ENCODE measurements at places on chromosomes 2 and 18.
A peak's percentile ranks its signal among the peaks of the same experiment; 100 is the strongest.

DNA sequence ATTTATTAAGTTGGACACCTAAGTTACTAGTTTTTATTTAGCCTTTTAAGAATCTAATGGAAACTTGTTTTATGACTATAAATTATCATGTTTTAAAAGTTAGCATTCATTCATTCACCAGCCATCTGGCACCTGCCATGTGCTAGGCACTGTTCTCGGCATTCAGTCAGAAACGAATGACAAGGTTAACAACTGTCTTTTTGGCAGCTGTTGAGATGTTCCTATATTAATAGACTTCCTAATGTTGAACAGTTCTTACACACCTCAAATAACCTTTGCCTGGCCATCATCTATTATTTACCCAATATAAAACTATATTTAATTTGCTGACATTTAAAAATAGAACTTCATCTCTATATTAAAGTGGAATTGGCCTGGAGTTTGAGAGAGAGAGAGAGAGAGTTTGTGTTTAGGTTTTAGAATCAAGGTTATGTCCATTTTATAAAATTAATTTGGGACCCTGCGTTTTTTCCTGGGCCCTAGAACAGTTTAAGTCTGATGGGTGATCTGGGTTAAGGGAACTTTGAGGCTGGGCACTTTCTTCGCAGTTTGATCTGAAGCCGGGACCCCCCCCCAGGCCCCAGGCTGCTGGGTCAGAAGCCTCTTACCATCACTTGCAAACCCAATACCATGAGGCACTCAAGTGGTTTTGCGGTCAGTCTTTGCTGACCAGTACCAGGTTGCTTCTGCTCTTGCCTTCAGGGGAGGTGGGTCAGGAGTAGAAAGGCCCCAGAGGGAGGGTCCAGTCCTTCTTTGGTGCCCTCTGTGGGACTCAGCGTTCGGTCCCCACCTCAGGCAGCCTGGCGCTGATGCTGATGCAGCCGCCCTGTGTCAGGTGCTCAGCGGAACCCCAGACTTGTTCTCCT, 48.3 kb upstream of the ASB1 start:
- DNase-seq, result no peak

- DNase-seq, result no peak
These were observed 145.0 kb downstream of the MAP4K4 start for GRCh38 chr2:101842471-101842870.

- no peak for DNase-seq
These were observed 104.7 kb downstream of the KLHL29 start for GRCh38 chr2:23489471-23490322.

- DNase-seq, result peak; percentile 59
These were observed 232.5 kb downstream of the PTGR3 start for GRCh38 chr18:74976331-74976909.

DNA sequence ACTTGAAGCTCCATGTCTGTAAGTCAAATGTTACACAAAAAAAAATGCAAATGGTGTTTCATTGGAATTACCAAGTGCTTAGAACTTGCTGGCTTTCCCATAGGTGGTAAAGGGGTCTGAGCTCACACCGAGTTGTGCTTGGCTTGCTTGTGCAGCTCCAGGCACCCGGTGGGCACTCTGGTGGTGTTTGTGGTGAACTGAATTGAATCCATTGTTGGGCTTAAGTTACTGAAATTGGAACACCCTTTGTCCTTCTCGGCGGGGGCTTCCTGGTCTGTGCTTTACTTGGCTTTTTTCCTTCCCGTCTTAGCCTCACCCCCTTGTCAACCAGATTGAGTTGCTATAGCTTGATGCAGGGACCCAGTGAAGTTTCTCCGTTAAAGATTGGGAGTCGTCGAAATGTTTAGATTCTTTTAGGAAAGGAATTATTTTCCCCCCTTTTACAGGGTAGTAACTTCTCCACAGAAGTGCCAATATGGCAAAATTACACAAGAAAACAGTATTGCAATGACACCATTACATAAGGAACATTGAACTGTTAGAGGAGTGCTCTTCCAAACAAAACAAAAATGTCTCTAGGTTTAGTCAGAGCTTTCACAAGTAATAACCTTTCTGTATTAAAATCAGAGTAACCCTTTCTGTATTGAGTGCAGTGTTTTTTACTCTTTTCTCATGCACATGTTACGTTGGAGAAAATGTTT, 97.9 kb upstream of the IL1R2 start:
- DNase-seq, result no peak

- DNase-seq, result peak; percentile 16
These were observed 499.9 kb upstream of the SPHKAP start for GRCh38 chr2:228681426-228681825.

DNA sequence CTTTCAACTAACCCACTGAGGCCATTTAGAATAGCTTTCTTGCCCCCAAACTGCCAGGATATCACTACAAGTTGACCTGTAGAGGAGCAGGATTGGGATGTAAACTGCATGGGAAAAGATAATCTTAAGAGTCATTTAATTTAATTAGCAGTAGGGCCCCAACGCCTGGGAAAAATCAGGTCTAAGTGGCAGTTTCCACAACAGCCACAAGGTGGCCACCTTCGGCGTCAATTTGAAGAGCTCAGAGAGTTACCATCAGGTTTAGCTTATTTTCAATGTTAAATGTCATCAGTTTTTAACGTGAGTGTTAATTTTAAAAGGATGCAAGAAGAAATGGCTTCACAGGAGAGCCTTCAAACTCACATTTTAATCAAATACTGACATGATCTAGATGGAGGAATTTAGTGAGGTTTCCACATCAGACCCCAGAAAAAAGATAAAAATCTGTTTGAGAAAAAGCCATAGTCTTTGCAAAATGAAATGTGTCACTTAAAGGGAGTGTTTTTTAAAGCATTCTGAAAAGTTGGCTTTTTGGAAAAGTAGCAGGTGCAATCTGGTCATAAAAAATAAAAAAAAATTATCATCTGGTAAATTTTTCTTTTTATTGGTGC, 77.3 kb upstream of the UPP2 start:
- peak; percentile 55 for DNase-seq

- DNase-seq, result no peak
These were observed 86.2 kb downstream of the METTL8 start for GRCh38 chr2:171347591-171348032.

DNA sequence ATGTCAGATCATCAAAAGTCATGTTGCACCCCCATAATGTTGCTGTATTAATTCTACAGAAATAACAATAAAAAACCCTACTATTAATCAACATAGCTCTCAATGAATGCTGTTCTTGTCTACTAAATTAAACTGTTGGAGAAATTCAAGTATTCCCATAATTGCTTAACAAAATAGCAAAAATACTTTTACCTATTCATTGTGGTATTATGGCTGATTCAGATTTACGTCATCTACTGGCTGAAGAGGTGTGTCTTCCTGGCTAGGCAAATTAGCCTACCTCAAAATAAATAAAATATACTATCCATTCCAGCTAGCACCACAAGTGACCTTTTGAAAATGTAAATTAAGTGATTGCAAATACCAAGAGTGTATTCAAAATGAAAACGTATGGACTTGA, 249.4 kb downstream of the MEIS1 start:
- DNase-seq, result no peak

- DNase-seq, result no peak
These were observed 372.1 kb upstream of the MYT1L start for GRCh38 chr2:2703172-2703571.

DNA sequence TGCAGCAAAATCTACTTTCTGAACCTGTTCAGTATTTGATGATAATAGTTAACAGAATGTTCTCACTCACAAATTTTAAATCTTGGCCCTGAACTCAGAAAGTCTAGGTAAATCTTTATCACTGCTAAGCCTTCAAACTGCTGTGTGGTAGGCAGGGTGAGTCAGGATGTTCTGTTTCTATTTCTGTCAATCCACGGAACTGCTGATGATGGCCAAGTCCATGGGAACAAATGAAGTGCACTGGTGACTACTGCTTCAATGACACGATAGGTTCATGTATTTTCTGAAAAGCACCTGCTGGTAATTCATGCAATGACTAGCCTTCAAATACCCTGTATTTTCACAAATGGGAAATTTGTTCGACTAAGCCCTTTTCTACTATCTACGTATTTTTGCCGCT, 14.2 kb downstream of the NIFK start:
- no peak for DNase-seq

GRCh38 chr2:183812091-183812490, 687.8 kb downstream of the NUP35 start:
- DNase-seq, result no peak

- no peak for DNase-seq
These were observed 26.8 kb downstream of the NIFK start for GRCh38 chr2:121709776-121710469.

DNA sequence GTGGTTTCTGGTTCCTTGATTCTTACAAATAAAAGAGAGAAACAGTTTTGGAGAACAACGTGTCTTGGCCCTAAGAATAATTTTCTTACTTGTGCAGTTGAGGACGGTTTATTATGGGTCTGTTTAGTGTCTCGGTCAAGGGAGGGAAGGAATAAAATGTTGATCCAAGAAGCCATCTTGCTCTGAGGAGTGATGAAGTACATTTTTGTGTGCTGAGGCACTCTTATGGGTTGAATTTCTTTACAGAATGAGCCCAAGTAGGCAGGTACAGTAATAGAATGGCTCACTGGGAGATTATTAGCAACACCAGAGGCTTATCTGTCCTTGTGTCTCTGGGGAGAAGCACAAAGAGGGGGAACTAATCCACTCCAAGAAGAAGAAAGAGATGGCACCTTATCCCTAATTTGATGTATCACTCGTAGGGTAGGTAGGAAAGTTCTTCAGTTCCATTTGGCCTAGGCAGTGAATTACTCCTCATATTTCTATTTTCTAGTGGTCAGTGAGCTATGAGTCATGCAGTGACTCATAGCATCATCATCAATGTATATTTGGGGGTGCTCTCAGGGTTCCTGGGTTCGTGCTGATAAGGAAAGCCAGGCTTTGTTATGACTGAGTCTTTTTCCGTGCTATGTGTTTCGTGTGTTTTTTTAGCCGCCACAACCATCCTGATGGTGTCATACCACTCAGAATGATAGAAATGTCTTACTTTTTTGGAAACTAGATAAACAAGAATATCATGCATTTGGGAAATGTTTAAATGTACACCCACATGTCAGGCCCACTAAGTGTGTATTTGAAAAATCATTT, 250.1 kb upstream of the CTAGE1 start:
- DNase-seq, result no peak

DNA sequence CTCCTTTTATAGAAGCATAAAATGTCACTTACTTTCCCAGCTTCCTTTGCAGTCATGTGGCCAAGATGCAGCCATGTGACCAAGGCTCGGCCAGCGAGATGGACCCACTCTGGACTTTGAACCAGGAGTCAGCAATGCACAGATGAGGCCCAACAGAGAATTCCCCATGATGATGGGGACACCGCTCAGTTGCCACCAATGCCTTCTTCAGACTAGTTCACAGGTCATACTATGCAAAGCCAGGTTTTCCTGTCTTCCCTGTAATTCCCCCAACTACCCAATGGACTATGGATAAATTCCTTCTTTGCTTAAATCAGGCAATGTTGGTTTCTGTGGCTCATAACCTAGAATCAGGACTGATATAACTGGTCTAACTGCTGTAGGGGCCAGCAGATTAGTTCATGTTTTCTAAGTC, 22.5 kb upstream of the REL start:
- DNase-seq, result no peak

GRCh38 chr18:533995-534601, 33.6 kb upstream of the COLEC12 start:
- no peak for DNase-seq

- DNase-seq, result no peak
These were observed 27.4 kb upstream of the MTIF2 start for GRCh38 chr2:55296393-55296792.

GRCh38 chr2:142954493-142954892, 77.0 kb downstream of the KYNU start:
- DNase-seq, result no peak

- DNase-seq, result no peak
These were observed 295.7 kb downstream of the LRP1B start for GRCh38 chr2:141835103-141835502.

DNA sequence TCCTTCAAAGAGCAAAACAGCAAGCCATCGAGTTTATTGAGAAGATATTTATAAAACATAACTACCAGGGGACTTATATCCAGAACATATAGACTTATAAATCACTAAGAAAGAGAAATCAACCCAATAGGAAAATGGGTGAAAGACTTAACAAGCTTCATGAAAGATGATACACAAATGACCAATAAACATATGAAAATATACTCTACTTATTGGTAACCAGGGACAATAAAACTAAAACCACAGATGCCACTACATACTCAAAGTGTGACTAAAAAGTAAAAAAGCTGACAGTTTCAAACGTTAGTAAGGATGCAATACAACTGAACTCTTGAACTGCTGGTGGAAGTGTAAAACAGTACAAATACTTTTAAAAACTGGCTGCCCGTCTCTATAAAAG, 154.3 kb downstream of the TMEM163 start:
- no peak for DNase-seq

GRCh38 chr18:32507093-32507492, 36.4 kb upstream of the GAREM1 start:
- no peak for DNase-seq

- peak; percentile 24 for DNase-seq
These were observed 33.8 kb downstream of the SMC6 start for GRCh38 chr2:17719562-17720371.

GRCh38 chr2:135349941-135350340, 181.1 kb downstream of the ZRANB3 start:
- DNase-seq, result no peak

GRCh38 chr2:68564426-68564825, 79.0 kb upstream of the PROKR1 start:
- DNase-seq, result no peak

DNA sequence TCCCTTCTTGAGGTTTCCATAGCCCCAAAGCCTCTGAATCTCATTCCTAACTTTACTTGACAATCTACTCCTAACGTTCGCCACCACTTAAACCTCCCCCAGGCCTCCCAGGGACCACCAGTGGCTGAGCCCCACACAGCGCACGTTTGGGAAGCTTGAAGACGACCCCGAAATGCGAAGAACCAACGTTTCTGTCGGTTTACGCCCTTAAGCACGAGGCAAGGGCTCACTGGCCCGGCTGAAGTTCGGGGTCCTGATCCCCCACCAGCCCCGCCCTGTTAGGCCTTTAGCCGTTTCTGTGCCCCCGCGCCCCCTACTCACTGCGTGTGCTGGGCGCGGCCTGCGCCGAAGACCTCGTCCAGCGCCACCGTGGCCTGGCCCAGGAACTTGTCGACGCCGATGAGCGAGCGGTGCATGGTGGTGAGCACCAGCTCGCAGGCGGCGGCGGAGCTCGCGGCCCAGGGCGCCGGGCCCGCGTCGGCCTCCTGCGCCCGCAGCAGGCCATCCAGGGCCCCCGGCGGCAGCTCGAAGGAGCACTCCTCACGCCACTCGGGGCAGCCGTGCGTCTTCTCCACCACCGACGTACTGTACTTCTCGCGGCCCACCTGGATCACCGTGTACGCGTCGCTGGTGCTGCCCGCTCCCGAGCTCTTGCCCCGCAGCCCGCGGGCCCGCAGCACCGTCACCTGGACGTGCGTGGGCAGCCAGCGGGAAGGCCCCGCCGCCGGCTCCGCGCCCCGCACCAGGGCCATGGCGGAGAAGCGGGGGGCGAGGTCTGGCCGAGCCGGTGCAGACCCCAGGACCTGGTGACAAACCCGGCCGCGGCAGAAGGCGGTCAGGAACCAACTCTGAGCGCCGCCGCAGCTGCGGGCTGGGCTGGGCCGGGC, 479 bp downstream of the RAB11FIP5 start:
- DNase-seq, result peak; percentile 73

- no peak for DNase-seq
These were observed 5.1 kb upstream of the PAX8 start for GRCh38 chr2:113283704-113284284.
